ENCODE measurements at places on chromosomes 3 and 15.

DNA sequence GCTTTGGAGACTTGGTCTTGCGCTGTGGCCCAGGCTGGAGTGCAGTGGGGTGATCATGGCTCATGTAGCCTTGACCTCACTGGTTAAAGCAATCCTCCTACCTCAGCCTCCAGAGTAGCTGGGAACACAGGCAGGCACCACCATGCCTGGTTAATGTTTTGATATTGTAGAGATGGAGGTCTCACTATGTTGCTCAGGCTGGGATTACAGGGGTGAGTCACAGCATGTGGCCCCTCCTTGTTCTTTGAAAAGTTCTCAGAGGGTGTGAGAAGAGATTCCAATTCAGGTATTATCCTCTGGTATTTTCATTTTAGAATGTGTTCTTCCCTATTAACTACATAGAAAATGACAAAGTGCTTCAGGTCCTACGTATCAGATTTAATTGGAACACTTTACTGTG is 51.9 kb upstream of the RPL32 start:
- no peak for DNase-seq

DNA sequence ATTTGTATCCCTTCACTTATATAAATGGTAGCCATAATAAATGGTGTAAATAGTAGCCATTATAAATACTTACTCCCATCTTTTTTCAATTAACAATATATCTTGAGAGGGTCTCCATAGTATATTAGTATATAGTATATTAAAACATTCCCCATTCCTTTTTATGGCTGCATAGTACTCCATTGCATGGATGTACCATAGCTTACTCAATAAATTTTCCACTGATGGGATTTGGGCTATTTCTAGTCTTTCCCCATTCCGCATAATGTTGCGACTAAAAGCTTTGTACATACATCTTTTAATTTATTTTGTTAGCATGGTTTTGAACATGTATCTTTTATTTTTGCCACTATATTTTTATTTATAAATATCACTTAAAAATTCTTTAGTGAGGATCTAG is 366.3 kb downstream of the IL20RB start:
- DNase-seq = no peak

- no peak for DNase-seq
Measured at GRCh38 chr3:129360705-129361460, 67.6 kb downstream of the EFCAB12 start.

GRCh38 chr3:194720048-194720447 is 34.4 kb downstream of the FAM43A start:
- no peak for DNase-seq

- no peak for DNase-seq
Measured at GRCh38 chr3:157522648-157523047, 19.4 kb upstream of the VEPH1 start.

GRCh38 chr3:71066356-71066755 is 517.2 kb downstream of the FOXP1 start:
- DNase-seq = no peak
